ENCODE measurements at places on chromosomes 5 and 9. TPM values are rescaled to one million over a fixed set of nuclear protein-coding genes. Genes with fewer than 3 reads are reported as not detected.

Gene MARCOL
- polyA plus RNA-seq = not detected

DNA sequence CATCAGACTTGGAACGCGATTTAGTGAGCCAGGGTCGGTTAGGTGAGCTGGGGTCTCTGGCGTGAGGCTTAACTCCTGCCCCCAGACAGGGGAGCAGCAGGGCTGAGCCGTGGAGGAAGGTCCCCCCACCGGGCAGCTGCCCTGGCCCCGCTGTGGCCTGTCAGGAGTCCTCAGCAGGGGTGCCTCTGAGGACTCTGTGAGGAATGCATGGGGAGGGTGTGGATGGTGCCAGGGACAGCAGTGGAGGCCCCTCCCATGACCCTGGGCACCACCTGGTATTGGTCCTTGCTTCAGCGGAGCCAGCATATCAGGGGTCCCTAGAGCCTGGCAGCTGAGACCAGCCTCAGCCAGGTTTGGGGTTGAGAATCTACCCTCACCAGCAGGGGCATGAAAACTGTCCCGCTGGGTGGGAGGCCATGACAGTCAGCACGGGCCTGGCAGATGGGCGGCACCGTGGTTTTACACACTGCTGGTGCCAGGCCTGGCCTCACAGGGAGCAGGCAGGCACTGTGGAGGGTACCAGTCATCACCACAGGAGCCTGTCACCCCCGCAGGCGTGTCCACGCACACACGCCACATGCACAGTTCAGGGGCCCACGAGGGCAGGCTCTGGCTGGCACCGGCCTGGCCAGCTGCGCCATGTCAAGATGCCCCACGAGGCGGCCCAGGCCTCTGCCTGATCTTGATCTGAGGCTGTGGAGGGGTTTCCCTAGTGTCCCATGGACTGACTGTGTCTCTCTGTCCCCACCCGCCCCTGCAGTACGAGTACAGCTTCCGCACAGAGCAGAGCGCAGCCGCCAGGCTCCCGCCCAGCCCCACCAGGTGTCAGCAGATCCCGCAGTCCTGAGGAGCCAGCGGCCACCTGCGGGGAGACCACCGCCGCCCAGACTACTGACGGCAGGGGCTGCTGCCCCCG is 111.1 kb upstream of the LMX1B start:
- DNase-seq = no peak

Gene ZDHHC12
- polyA plus RNA-seq = 46.4 TPM

- DNase-seq = no peak
Observed at GRCh38 chr5:145967296-145967695, 30.9 kb downstream of the SH3RF2 start.

Gene IFNA17
- not detected for polyA plus RNA-seq

DNA sequence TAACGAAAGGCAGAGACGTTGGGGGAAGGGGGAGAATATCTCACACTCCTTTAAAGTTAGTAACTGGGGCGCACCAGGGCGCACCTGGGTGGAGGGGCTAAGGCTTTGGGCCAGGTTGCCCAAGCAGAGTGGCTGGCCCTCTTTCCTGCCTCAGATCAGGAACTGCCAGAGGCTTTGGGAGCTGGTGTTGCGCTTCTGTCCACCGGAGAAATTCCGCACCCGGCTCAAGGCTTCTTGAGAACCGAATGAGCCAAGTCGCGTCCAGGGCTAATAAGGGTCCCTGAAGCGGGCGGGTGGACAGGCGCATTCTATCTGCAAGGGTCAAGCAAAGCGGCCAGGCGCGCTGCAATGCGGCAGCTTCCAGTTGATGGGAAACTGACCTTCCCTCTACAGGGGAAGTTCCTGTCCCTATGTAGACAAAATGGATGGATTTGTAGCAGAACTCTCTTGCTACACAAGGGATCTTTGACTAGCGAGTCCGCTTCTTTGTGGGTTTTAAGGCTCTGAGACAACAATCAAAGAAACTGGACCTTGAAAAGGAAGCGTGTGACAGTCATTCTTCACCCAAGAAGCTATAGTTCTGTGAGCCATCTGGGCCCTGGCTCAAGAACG is 5.5 kb downstream of the PAX5 start:
- no peak for DNase-seq

GRCh38 chr5:59091965-59092364 is 509.1 kb downstream of the RAB3C start:
- no peak for DNase-seq

GRCh38 chr5:145922059-145922458 is 14.3 kb upstream of the SH3RF2 start:
- no peak for DNase-seq

DNA sequence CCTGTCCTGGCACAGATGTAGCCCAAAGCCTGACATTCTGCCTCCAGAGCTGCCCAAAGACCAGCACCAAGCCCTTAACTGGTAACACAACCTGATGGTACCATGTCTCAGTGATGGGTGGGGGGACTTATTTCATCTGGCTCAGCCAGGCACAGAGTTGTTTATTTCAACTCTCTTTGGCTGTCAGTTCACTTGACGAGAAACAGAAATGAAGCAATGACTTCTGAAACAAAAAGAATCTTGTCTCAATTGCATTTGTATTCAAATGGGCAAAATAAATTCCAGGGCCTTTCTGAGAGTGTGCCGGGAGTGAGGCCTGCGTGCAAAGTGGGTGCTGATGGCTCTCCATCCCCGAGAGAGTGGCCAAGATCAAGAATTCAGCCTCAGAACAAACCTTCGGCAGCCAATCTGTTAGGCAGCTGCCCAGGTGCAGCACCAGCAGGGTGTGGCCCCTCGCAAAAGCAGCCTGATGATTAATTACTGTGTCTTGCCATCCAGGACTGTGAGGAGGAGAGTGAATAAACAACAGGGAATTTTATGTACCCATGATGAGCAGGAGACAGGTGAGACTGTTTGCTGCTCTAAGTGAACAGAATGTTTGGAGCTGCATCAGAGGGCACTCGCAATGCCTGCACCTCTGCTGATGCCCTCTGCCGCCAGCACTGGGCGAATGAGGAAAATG is 238.0 kb downstream of the HSPA4 start:
- DNase-seq = no peak

Gene DDX46
- 27.0 TPM for polyA plus RNA-seq

Gene FSD1L
- polyA plus RNA-seq = 1.6 TPM

DNA sequence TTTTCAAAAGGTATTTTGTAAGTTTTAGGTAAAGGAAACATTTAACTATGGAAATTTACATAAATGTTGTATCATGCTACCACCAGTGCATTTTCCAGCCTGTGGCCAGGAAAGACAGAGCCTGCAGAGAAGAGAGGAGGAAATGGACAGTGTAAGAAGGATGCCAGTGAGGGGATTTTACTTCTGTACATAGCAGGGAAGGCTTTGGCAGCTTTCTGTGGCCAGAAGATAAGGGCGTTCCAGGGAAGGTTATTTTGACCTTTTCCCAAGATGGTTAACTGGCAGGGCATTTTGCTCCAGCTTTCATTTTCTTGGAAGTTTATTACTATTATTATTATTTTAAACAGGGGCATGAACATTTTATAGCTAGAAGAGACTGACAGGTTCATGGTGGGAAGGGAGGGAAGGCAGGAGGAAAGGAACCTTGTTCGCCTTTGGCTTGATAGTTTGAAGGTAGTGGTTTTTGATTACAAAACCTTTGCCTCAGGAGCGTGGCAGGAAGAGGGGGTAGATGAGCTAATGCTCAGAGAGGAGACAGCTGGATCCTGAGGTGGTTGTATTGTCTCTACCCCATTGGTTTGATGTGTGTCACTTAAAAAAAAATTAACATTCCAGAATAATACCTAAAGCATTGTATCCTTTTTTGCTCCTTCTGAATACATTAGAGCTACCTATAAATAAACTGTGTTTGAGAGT is 4.1 kb downstream of the ISOC1 start:
- peak; percentile 33 for DNase-seq

DNA sequence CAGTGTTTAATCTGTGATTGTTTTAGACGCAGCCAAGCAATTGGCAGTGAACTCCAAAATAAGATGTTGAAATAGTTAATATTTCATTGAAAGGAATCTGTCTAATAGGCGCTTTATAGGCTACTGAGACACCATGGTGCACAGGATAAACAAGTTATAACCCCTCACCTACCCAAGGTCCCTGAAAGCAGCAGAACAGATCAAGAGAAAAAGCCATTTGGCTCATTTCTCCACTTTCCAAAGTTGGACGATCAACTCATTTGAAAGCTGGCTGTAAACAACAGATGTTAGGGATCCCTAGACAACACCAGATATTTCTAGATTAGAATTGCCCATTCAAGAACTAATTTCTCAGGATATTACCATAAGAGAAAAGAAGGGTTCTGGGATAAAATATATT is 4.9 kb downstream of the PUM3 start:
- no peak for DNase-seq

Gene CCDC192
- polyA plus RNA-seq = 0.11 TPM

DNA sequence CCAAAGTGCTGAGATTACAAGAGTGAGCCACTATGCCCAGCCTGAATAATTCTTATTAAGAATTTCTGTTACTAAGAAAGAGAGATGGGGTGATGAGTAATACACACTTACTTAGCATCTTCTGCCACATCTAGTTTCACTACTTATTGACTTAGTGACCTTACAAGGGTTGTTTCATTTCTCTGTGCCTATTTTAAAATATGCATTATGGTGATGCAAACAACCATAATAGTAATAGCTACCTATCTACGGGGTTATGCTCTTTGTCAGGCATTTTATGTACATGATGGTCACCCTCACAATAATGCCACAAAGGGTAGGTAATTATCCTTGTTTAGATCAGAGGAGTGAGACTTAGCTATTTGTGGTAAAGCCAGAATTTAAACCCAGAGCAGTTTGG is 499.0 kb upstream of the SGCD start:
- DNase-seq = no peak

Gene SLC45A2
- 0.05 TPM for polyA plus RNA-seq

- no peak for DNase-seq
Observed at GRCh38 chr5:125793470-125793869, 629.7 kb upstream of the GRAMD2B start.

DNA sequence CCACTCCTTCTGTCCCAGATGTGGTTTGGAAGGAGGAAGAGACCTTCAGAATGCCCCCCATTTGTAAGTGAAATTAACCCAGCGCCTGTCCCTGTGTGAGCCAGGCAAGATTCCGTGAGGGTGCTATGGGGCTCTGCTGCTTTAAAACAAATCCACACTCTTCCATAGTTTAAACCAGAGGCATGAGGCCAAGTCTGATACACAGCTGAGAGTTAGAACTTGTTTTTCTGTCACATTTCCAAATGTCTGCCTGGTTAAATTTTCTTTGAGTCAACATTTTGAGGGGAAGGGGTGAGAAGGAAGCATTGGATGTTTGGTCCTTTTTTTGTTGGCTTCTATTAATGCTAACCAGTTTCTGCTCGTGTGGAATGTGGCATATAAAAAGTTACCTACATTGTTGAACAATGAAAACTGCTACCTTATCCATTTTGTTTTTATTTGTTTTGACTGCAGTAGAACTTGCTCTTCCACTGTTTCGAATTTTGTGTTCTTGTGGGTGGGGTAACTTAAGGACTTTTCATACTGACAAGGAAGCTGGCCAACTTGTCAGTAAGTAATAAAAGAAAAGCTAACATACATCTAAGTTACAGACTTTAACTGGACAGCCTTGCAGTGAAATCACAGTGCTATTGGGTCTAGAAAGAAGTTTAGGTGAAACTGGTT is 12.9 kb downstream of the RGMB start:
- DNase-seq = no peak

- DNase-seq = no peak
Observed at GRCh38 chr5:2736872-2737271, 14.6 kb downstream of the IRX2 start.

Gene NEURL1B
- 5.3 TPM for polyA plus RNA-seq

GRCh38 chr5:127290946-127291693 is 524 bp downstream of the MEGF10 start:
- DNase-seq = no peak

GRCh38 chr5:180414176-180414575 is 61.0 kb upstream of the GFPT2 start:
- DNase-seq = no peak

DNA sequence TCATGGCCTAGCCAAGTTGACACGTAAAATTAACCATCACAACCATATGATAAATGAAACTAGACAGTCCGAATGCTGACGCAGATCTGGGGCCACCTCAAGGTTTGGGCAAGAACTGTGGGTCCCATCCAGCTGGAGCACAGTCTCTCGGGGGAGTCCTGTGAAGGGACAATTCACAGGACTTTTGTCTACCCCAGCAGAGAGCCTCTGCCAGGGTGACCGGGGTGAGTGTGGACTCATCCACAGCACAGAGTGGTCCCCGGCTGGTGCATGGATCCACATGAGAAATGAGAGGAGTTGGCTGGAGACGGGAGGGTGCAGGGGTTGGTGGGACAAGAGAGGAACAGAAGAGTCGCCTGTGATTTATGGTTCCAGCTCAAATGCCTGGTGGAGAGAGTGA is 17.7 kb upstream of the MED10 start:
- DNase-seq = no peak

Gene SNX18
- polyA plus RNA-seq = 8.5 TPM

GRCh38 chr9:27491154-27491553 is 32.9 kb upstream of the IFNK start:
- DNase-seq = no peak

DNA sequence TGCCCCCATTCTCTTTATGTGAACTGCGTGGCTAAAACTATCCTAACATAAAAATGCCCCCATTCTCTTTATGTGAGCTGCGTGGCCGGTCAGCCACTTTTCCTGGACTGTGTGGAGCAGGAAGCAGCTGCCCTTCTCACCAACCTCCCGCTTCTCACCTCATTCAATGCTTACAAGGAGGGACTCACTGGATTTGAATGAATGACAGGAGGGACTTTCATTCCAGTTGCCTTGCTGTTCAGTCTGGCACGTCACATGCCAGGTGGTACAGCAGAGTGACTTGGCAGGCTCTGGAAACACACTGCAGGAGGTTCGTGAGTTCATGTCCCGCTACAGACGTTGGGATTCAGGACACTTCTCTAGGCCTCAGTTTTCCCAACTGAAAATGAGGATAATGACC is 60.2 kb upstream of the NFIL3 start:
- DNase-seq = no peak

- no peak for DNase-seq
Observed at GRCh38 chr5:1874348-1874747, 8.4 kb downstream of the IRX4 start.

- DNase-seq = no peak
Observed at GRCh38 chr5:176822041-176822792, 11.9 kb downstream of the UNC5A start.

Gene SERF1B
- 60.9 TPM for polyA plus RNA-seq

- no peak for DNase-seq
Observed at GRCh38 chr9:88024896-88025295, 50.6 kb upstream of the CDK20 start.

DNA sequence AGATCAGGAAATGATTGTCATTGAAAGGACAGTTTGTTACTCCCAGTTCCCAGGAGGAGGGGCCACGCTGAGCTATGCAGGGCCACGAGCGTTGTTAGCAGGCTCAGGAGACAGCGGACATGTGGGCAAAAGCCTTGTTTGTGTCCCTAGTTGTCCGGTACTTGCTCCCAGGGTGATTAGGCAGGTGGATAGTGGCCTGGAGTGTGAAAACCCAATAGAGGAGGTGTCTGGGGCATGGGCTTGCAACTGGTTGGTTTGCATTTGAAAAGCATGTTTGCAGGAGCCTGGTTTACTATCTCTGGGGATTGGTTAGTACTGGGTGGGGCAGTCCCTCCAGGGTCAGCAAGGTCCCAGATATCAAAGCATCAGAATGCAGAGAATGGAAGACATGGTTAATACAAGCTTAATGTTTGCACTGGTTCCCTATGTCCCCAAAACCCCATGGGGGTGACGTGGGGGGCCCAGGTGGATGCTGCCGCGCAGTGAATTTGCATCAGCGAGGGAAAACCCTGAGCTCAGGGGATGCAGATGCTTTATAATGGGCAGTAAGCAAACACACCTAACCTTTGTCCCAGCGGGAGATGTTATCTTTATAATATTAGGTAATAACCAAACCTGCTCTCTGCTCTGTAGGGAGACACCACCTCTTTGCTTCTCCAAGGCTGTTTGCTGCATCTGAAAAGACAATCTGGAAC is 39.7 kb downstream of the ROPN1L start:
- DNase-seq = no peak

GRCh38 chr9:109001275-109001676 is 12.0 kb downstream of the CTNNAL1 start:
- DNase-seq = no peak

All from thymus (tissue), 14 donors.